ENCODE measurements at places on chromosomes 2 and 18.

GRCh38 chr2:216633616-216634369 is 573 bp downstream of the IGFBP2 start:
- DNase-seq, result peak; percentile 82

DNA sequence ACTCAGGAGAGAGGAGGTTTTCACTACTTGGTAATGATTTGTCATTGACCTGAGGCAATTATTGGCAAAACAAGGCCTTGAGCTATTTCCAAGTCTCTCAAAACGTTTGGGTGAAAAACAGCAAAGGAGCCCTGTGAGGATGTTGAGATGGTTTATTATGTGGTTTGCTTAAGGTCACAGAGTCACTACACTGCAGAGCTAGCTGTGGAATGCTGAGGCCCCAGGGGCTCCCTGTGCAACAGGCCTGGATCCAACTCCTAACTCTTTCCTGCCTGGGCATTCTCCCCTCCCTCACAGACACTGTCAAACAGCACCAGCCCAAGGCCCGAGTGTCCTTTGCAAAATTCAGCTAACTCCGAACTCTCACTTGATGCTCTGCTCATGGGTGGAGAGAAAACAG is 754.6 kb upstream of the SOX11 start:
- DNase-seq, result no peak

GRCh38 chr2:132621131-132621875 is 48.7 kb downstream of the LYPD1 start:
- DNase-seq, result no peak

- DNase-seq, result no peak
Measured at GRCh38 chr2:220528180-220528675, 900.8 kb downstream of the SLC4A3 start.

- no peak for DNase-seq
Measured at GRCh38 chr18:63758615-63759240, 16.5 kb upstream of the SERPINB7 start.

DNA sequence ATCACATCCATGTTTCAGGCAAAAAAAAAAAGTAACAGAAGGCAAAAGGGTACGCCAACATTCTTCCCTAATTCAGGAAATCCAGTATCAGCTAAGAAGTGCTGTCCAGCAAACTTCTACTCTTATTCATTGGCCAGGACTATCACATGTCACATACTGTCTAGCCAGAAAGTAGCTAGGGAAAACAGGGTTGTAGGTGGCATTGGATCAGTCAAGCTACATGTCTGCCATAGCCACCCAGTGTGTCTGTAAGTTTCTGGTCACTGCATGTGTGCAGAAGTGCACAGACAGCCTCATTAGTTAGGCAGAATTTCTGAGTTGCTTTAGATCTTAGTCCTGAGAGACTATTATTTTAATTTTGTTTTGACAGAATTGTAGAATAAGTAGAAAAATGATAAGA is 465.3 kb upstream of the NRP2 start:
- no peak for DNase-seq

DNA sequence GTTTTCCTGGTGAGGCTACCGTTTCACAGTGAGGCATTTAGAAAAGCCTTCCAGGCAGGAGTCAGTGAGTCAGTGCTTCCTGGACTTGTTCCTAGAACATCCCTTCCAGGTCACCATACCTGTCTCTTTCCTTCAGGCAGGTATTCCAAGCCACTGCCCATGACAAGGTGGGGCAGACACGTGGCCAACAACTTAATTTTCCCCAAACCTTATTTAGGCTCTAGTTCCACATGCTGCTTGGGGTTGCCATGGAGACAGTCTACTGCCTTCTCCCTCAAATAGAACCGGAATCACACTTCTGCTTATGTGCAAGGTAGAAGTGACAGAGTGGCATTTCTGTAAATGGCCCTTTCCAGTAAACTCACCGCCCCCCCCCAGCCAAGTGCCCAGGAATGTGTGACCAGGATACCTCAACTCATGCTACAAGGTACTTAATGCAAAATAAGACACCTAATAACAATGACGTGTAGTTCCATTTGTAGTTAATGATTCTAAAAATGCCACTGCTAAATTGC is 258.3 kb downstream of the PRKCE start:
- no peak for DNase-seq
